ENCODE measurements at places on chromosomes 2 and 18.

DNA sequence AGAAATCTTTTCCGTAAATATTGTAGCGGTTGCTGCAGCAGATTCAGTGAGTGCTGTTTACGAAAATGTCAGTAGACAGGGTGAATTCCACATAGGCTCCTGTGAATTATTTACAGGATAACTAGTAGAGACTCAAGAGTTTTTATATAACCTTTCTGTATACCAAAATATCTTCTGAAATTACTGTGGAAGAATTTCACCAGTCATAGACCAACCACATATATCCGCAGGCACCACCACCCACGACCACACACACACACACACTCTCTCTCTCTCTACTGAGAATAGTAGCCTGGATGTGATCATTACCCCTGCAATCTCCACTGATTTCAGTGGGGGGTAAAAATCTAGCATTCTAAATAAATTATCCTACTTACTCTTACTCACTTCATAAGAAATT lies 341.8 kb downstream of the RBM43 start:
- DNase-seq, result no peak

- no peak for DNase-seq
Observed at GRCh38 chr18:40577239-40577980, 1377.6 kb upstream of the PIK3C3 start.

DNA sequence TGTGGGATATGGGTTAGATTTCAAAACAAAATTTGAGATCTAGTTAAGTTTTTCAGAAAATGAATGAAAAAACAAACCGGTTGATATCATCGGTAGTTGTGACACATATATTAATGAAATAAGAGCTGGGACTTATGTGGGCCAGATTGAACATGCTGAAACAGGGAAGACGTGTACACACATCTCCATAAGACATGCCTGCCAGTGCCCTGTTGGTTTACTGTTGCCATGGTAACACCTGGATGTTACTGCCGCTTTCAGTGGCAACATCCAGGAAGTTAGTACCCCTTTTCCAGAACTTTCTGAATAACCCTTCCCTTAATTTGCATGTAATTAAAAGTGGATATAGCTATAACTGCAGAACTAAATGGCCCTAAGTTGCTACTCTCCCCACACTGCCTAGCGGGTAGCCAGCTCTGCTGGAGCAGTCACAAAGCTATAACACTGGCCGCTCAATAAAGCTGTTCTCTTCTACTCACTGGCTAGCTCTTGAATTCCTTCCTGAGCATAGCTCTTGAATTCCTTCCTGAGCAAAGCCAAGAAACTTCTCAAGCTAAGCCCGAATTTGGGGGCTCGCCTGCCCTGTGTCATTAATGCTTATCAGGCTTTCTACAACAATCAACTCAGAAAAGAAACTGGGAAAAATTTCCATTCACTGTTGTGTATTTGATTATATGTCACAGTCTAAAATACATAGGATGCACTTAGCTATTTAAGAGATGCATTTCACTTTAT lies 776.3 kb upstream of the CDH7 start:
- no peak for DNase-seq

GRCh38 chr18:49721981-49722380 lies 91.4 kb downstream of the ACAA2 start:
- DNase-seq, result no peak

GRCh38 chr2:98787700-98788099 lies 56.8 kb upstream of the MGAT4A start:
- DNase-seq, result no peak

- DNase-seq, result no peak
Observed at GRCh38 chr18:79343567-79344207, 52.0 kb upstream of the NFATC1 start.

- DNase-seq, result peak; percentile 77
Observed at GRCh38 chr18:47758000-47758399, 172.5 kb downstream of the SMAD2 start.

GRCh38 chr2:122478117-122478516 lies 722.7 kb downstream of the TSN start:
- no peak for DNase-seq

DNA sequence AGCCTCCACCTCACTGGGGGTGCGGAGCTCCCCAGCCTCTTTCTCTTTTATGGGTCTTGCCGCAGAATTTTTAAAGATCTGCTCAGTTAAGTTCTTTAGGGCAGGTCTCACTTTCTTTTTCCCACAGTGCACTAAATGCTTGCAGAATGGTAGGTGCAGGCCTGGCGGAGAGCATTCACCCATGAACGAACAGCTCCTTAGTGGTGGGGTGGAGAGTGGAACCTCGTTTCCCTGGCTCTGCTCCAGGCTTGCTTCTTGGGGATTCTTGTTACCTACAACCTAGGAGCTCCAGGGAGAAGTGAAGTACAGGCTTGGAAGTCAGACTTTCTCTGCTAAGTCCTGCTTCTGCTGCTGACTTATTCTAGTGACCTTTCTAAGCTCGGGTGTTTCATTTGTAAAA lies 70.3 kb upstream of the PXDN start:
- DNase-seq, result no peak

DNA sequence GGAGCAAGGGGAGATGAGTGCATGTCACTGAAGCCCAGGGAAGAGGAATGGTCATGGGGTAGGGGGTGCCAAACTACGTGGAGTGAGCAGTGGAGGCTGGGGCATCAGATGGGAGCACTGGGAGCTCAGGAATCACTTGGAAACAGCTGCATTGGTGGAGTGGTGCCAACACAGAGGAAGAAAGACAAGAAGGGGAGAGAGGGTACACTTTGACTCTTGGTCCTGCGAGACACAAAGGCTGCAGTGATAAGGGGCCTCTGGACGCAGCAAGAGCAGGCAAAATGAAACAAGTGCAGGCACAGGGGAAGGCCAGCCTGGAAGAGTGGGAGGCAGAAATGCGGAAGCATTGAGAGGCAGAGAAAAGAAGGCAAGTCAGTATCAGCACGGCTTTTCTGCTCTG lies 134.7 kb upstream of the SMIM21 start:
- DNase-seq, result no peak

- no peak for DNase-seq
Observed at GRCh38 chr2:72917138-72917876, at the start of gene EMX1. Gene EMX1 (plus strand): TSS chr2:72917519. CDS start chr2:72917853, 334 bp downstream.

- DNase-seq, result no peak
Observed at GRCh38 chr2:150981826-150982225, 279.8 kb downstream of the RBM43 start.

DNA sequence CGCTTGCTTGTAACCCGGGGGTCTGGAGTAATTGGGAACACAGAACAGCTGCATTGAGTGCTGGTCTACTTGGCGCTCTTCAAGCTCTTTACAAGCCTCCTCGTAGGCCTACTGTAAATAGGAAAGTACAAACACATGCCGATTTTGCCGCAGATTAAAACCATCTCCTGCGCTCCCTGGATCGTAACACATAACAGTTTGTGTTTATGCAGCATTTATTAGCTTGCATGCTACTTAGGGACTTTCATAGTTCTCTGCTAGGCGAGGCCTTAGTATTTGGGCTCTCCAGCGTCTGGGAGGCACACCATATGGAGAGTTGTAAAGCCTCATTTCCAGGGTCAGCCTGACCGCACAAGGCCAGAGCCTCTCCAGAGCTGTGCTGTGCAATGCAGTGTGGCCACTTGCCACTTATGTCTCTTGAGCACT lies 84.0 kb upstream of the HAAO start:
- no peak for DNase-seq

DNA sequence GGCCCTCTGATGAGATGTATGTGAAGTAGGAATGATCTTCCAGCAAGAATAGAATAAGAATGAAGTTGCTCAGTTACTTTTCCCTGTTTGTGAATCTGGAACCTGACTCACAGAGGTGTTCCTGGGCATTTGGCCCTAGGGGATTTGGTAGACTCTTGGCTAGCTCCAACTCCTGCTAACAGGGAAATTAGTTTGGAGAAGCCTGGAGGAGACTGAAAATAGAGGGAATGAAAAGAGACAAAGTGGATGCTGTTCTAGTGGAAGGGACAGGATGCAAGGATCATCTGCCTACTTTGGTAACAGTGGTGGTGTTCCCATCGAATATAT lies 19.6 kb downstream of the TMEM17 start:
- DNase-seq, result no peak

DNA sequence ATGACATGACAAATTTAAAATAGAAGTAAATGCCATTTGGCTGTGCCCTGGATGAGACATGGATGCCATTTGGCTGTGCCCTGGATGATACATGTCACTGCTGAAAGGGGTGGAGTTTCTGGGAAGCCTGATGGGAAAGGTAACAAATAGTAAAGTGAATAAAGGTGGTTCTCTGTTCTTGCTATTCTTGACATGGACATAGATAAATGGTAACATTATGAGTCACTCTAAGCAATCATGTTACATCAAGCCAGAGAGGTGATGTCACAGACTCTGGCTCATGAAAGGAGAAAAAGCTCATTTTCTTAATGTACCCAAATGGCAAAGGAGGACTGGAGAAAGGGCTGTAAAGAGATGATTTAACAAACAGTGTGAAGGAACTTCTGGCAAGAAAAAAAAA lies 86.4 kb downstream of the EML6 start:
- no peak for DNase-seq

- no peak for DNase-seq
Observed at GRCh38 chr2:3289526-3289925, 88.1 kb downstream of the EIPR1 start.

All from Karpas-422 (cell line).